ENCODE measurements at places on chromosomes 1 and 21.

GRCh38 chr1:53948291-53948690, 2.1 kb downstream of the LRRC42 start:
- DNase-seq, result no peak

GRCh38 chr1:54114955-54115354, 37.8 kb downstream of the CDCP2 start:
- DNase-seq, result no peak

DNA sequence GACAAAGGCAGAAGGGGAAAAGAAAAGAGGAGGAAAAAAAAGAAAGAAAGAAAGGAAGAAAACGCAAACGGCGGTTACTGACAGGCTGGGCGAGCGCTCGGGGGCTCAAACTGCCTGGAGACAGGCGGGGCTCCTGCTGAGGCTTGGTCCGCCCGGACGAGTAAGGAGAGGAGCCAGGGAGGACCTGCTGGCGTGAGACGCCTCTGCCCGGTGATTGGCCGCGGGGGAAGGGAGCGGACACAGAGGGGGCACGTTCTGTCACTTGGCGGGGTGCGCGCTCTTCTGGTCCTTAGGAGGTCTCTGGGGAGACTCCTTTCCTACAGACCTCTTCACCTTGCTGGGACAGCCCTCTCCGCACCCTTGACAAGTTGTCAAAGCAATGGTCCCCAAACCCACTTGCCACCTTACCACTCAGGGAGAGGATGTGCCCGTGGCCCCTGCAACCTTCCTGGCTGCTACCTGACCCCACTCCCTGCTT, 791 bp upstream of the PIK3R3 start:
- no peak for DNase-seq

DNA sequence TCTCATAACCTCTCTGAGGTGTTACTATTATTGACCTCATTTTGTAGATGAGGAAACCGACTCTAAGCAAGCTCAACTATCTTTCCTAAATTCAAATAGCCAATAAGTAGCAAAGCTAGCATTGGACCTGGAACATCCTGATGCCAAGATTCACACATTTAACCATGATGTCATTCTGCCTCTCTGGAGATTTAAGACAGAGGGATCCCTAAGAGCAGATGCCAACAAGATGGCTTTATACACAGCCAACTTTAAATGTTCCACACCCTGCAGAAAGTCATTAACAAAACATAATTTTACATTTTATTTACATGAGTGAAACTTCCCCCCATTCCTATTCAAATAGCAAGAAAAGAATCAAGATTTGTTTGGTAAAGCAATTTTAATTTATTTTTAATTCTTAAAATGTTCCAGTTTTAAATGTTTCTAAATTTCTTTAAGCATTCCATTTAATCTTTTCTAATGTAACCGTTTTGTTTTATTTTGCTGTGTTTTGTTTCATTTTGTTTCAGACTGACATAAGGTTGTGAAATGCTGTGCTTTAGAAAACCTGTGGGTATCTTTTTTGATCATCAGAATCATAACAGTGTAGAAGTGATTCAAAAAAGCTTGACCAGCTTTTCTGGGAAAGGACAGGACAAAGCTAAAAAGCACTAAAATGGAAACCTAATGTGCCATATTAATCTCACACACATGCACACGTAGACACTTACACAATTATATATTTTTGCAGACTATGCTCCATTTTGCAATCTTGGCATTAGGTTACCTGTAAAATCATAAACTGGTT, 7.6 kb upstream of the VAV3 start:
- no peak for DNase-seq

DNA sequence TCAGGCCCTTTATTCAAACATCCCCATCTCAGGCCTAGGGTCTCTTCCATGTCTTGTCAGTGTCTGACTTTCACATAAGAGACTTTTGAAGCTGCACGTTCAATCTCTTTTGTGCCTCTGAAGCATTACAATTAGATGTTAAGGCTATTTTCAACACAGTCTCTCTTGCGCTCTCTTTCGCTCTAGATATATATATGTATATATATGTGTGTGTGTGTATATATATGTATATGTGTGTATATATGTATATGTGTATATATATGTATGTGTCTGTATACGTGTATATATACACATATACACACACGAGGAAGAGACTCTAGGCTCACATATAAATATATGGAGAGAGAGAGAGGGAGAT, 162.5 kb upstream of the RNPC3 start:
- no peak for DNase-seq
